ENCODE measurements at places on chromosomes 6 and 20.

DNA sequence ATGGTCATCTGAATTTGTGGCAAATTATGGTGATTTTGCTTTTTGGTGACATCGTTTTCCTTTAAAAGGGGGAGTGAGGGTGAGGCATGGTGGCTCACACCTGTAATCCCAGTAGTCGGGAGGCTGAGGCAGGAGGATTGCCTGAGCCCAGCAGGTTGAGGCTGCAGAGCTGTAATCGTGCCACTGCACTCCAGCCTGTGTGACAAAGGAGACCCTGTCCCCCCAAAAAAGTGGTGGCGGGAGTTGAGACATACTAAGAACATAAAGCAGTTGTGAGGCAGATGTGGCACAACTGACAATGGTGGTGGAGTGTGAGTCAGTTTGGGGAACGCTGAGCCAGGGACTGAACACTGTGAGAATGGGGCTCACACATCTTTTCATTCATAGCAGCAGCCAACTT, 45.5 kb downstream of the ADNP start:
- no peak for DNase-seq

GRCh38 chr6:112304680-112305079, 42.5 kb upstream of the RFPL4B start:
- DNase-seq, result no peak

DNA sequence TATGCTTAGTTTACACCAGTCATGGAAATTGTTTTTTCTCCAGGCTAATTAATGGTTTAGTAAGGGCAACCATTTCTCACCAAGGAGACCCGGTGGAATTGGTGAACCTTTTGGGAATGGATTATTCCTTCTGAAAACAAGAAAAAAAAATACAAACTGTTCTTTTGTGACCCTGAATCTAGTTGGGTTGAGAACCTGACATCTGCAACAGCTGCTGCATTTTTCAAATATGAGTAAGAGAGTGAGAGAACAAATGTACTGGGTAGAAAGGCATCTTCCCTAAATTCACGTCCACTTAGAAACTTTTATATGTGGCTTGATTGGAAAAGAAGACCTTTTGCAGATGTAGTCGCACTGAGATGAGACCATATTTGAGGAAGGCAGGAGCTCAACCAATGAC, 553.4 kb upstream of the EPHA7 start:
- no peak for DNase-seq

DNA sequence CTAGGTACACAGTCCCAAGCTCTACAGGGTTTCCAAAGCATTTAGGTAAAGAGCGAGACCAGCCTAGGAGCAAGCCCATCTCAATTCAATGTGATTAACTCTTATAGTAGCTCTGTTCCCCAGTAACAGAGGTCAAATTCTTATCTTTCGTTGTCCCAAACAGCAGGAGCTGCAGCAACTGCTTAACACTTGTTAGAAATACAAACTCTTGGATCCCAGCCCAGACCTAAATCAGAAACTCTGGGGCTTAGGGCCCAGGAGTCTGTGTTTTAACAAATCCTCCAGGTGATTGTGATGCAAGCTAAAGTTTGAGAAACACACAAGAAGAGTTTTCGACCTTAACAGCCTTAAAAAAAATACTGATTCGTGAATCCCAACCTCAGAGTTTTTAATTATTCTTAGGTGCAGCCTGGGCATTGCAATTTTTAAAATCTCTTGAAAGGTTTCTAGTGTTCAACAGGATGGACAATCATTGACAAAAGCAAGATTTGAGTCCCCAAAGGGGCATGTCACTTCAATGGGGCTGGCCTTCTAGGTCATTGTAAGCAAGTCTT, 127.4 kb upstream of the HCRTR2 start:
- DNase-seq, result no peak

DNA sequence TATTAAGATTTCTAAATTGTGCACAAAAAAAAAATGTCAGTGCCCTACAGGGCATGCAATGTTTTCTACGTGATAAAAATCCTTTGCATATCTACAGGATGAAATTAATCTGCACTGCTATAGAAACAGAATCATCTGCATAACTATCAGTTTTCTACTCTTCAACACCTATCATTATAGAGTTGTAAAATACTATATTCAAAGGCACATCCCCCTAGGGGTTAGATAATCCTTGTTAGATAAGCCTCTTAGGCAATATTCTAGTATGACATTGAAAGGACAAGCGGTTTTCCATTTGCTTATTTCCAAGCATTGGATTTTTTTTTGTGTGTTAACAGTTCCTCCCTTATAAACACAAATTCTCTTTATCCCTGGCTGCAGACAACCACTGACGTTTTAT, 98.7 kb upstream of the LAMA2 start:
- DNase-seq, result no peak

- no peak for DNase-seq
These were observed 37.9 kb upstream of the CHD6 start for GRCh38 chr20:41655962-41656618.

- no peak for DNase-seq
These were observed 21.1 kb downstream of the FOXA2 start for GRCh38 chr20:22563062-22563965.

DNA sequence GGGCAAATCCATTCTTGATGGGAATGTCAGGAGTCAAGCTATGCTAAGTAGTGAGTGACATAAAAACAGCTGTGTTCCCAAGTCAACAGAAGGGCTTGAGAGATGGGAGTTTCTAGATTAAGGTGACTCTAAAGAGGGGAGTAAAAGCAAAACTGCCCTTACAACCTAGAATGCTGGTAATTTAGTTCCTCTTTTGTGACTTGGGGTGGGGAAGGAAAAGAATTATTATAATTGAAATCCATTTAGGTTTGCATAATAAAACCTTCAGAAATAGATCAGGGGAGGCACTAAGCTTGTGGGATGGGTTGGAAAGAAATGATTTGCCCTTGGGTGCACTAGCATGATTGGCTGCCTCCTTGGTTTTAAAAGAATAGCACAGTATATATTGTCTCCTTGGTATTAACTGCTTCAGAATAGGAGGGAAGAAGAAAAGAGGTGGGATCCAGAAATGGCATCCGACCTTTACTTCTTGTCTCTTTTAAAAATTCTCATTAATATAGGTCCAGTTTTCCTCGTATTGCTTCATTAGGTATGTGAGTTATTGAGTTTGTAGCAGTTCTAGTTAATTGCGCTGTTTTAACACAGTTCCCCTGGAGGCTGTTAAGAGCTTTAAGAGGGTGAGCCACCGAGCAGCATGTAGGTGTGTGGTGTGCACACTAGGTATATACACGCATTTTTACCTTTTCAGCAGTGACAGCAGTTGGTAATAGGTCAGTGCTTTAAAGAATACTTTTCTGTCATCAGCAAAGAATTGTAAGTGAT, 95.3 kb upstream of the VSTM2L start:
- no peak for DNase-seq

DNA sequence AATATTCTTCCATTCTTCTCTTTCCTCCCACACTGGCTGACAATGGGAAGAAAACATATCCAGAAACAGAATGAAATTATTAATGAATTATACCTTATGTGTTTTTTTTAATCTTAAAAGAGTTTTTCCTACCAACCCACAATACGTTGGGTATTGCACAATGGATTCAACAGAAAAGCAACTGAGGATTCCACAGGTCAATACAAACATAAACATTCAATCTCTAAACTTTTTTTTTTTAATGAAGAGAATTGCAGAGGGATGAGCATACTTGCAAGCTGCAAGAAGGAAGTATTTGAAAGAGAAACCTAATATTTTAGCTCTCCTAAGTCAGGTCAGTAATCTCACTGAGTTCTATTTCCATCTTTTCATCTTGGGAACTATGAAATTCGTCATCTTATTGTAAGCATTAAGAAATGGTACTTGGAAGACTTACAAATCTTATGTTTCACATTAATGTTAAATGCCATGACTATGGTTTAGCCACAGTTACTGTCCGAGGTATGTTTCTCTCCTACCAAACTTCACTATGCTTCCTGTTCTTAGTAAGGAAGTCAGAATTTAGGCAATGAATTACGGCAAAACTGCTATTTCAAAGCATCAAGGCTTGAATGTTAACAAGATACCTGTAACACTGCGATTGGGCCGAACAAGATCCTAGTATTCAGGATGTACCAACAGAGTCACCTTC, 100.8 kb downstream of the HIVEP2 start:
- no peak for DNase-seq

GRCh38 chr20:3990716-3991115, 24.6 kb downstream of the RNF24 start:
- no peak for DNase-seq

DNA sequence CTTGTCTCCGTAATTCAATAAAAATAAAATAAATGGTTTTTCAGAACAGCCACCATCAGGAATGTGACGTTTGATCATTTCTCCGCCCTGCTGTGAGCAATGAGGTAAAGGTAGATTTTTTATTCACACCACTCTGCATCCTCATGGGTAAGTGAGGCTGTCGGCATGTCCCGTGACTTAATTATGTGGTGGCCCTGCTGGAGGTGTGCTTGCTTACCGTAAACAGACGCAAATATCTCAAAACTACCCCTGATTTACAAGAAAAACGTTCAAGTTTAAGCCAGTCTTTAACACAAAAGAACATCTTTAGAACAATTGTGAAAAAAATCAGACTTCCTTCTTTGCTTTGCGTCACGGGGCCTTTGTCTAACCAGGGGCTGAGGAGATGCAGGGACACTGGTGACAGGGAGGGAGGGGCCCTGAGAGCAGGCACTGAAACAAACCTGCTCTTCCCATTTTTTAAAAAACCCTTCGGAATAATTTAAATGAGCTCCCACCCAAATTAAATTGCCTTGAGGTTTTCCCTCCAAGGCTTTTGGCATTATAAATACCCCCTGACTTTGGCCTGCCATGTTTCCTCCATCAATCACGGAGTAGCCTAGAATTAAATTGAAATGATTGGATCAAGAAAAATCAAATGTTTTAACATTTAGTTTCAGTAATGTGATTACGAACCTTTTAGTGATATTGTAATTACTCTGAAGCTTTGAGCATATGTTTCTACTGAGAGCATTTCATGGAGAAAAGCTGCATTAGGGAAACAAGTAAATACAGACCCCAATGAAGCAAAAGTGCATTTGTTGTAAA, 13.4 kb downstream of the PRKN start:
- no peak for DNase-seq

GRCh38 chr6:162688751-162689345, 38.7 kb downstream of the PRKN start:
- DNase-seq, result no peak

DNA sequence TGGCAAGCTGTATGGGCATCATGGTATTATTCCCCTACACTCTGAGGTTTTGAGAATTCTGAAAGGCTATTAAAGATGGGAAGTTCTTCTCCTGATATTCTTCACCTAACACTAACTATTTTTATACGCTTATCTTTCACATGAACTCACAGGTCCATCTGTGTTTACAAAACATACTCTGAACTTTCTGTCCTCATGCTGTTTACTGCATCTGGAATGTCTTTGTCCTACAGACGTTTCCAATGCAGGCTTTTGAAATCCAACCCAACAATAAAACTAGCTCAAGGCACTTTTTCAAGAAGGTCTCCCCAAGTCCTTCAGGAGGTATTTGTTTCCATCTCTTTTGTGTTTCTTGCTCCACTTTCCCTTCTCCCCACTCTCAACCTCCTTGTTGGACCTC, 60.5 kb upstream of the MLIP start:
- DNase-seq, result no peak

DNA sequence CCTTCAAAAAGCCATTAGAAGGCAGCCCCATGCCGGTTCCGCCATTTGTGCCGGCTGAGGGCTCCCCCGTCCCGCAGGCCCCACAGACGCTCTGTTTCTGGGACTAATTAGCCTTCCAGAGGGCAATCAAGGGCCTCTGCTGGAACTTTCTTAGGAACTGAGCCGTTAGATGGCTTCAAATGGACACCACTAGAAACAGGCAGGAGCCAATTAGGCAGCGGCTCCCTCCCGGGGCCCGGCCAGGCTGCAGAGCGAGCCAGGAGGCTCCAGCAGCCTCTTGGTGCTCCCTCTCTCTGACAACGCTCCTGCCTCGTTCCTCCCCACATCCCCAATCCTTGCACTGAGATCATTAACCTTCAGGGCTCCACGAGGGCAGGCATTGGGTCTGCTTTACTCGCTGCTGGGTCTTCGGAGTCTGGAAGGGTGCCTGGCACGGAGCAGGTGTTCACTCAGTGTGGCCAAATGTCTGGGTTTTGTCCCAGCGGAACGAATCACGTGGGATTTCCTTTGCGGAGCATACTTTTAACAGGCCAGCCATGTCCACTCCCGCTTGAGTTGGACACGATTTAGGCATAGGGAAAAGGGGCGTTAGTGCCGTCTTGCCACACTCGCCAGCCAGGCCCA, 98.3 kb downstream of the TMEM242 start:
- no peak for DNase-seq

DNA sequence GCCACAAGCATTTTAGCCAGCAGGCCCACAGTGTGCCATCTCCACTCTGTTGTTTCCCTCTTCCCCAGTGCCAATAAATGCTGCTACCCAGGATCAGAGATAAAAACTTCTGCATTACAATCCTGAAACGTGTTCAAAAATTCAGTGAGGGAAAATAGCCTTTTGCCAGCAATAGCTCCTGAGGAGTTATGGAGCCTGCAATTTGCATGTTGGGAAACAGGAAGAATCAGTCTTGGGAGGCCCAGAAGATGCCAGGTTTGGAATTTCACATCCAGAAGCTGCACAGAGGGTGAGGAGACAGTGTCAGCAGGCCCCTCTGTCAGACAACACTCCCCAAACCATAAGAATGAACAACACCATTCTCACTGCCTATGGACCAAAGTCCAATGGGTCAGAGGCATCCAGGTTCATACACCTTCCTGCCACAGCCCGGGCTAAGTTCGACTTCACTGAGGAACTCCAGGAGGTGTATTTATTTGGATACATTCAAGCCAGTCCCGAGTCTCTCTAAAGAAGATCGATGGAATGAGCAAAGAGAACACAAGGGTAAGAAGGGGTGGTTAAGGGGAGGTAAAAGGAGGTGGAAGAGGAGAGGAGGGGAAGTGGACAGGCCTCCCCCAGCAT, 20.8 kb downstream of the RRBP1 start:
- no peak for DNase-seq

DNA sequence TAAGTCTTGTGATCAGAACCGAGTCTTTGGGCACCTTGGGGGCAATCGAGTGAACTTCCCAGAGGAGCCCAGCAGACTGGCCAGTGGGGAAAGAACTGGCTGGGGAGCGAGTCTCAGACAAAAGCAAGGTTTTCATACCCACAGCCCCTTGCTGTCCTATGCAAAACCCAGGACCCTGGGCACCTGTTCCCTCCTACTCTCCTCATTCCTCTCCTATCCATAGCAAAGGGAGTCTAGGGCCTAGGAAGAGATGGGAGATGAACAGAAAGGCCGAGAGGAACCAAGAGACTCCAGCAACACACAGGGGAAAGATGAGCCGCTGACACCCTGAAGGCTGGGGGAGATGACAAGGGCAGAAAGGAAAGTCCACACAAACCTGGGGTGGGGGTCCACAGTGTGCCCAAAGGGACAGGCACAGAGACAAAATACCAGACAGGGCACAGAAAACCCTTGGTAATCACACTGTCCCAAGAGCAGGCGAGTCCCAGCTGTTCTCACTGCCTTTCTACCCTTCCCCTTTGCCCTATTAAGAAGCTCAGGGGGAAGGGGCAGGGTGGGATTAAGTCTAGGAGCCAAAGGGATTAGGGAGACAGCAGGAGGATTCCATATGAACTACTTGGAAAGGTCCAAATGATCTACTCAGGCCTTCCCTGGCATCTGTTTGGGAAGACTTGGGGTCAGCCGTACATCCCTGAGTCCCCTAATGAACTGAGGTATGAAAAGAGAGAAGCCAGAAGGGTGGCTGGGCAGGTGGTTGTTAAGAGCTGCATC, 6.5 kb downstream of the PPP1R18 start:
- no peak for DNase-seq

- DNase-seq, result no peak
These were observed 101.4 kb downstream of the IRF4 start for GRCh38 chr6:492816-493414.

GRCh38 chr6:114342826-114343781, at the start of gene HS3ST5:
HS3ST5 (minus strand) TSS chr6:114343023; CDS start chr6:114062845, 280,178 bp downstream.
- no peak for DNase-seq
